Activated CD4-positive, CD25-positive, alpha-beta regulatory T cell treated with anti-CD3 and anti-CD28 coated beads, Interleukin-2, amount 50 U/mL, for 24 hours (primary cell): ENCODE measurements at places on chromosomes 7 and 10.

GRCh38 chr7:74365322-74366022 is 76.3 kb downstream of the CLIP2 start:
- ATAC-seq, result no peak

GRCh38 chr7:17680026-17680425 is 260.3 kb downstream of the SNX13 start:
- ATAC-seq, result no peak

- peak; percentile 92 for ATAC-seq
Observed at GRCh38 chr10:114541081-114541796, 116.8 kb downstream of the ABLIM1 start.

DNA sequence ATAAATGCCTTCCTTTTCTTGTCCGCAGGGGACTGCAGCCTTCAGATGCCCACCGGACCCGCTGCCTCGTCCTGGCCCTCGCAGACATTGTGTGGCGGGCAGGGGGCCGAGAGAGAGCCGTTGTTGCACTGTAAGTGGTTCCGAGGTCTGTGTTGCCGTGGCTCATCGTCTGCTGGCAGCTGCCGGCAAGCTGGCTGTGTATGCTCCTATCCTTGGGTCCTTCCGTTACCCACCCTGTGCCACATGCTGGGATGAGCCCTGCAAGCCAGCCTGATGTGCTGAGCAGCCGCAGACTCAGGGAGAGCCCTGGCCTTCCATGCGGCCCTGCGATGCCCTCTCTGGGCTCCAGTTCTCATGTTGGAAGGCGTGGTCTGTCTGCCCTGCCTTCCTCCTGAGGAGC is 61.2 kb upstream of the AQP1 start:
- ATAC-seq, result no peak

- ATAC-seq, result no peak
Observed at GRCh38 chr7:24129597-24129996, 154.4 kb upstream of the NPY start.

DNA sequence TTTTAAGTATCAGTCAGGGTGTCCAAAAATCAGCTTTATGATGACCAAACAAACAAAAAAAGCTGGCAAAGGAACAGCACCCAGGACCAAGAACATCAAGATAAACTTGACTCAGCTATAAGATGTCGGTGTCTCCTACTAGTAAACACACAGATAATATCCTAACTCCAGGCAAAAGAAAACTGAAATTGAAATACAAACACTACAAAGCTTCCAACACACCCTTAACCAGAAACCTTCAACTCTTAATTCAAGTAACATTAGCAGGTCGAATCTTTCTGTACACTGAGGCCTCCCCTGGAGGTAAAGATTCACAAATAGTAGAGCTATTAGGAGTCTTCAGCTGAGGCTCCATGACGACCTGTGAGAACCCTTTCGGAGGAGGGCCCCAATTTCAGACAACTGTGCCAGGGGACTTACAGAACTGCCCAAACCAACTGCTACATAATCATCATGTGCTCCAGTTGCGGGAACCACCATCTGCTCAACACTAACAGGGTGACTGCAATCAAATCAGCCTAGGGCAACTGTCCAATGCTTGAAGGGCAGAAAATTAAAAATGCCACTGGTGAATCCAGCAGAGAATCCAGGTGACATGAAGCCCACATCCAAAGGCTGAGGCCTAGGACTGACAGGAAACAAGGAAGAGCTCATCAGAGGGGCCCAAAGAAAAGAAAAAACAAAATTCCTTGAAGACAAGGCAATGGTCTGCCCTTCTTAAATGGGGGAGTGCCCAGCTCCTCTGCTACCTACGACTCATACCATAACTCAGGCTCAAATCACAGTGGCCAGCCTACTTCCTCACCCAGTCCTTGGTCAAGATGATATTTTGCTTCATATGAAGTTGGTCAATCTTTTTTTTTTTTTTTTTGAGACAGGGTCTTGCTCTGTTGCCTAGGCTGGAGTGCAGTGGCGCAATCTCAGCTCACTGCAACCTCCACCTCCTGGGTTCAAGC is 20.0 kb downstream of the XPNPEP1 start:
- ATAC-seq, result peak; percentile 59

GRCh38 chr10:36266923-36267322 is 624.8 kb upstream of the FZD8 start:
- ATAC-seq, result no peak

DNA sequence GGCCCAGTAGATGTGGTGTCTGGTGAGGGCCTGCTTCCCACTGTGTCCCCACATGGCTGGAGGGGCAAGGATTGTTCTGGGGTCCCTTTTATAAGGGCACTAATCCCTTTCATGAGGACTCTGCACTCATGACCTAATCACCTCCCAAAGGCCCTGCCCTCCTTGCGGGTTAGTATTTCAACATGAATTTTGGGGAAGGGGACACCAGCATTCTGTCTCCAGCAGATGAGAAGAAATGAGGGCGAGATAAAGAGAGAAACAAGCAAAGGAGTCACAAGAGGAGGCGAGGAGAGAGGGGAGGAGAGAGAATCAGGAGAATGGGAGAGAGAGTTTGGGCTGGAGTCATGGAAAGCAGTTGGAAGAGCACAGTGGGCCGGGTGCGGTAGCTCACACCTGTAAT is 83.7 kb downstream of the C10orf105 start:
- no peak for ATAC-seq

DNA sequence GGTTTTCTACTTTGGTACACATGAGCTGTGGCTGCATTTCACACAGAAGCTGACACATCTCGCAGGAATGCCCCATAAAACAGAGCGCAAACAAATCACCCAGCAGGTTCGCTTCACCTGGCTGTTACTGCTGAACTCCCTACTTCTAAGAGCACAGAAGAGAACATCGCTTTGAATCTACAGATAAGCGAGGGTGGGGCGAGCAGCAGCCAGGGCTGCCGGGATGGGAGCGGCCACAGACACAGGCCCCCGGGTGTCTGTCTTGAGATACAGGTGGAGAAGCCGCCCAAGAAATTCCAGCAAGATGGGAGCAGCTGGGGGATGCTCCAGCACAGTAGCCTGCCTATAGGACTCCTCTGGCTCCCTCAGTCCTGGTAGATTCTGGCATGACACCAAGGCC is 27.4 kb downstream of the OGDHL start:
- no peak for ATAC-seq

DNA sequence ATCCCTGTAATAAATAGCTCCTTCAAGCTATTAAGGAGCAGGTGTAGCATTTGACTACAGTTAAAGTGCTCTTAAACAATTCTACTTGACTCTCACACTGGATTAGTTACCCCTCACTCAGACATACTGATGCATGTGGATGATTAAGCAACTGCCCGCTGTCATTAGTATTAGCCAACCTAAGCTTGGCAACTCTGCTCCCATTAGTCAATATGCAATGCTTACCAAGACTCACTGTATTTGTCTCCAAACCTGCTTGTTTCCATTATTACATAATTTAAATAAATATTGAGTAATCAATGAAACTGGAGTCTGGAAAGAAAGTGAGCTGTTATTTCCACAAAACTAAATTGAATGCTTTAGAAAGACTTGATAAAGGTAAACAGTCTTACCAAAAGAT is 144.0 kb upstream of the ASAH2 start:
- ATAC-seq, result peak; percentile 9

GRCh38 chr10:62938672-62939071 is 122.5 kb upstream of the EGR2 start:
- ATAC-seq, result no peak

GRCh38 chr7:123735539-123735938 is 13.3 kb downstream of the WASL start:
- ATAC-seq, result no peak

- no peak for ATAC-seq
Observed at GRCh38 chr10:97711640-97712572, 1.6 kb upstream of the MARVELD1 start.

DNA sequence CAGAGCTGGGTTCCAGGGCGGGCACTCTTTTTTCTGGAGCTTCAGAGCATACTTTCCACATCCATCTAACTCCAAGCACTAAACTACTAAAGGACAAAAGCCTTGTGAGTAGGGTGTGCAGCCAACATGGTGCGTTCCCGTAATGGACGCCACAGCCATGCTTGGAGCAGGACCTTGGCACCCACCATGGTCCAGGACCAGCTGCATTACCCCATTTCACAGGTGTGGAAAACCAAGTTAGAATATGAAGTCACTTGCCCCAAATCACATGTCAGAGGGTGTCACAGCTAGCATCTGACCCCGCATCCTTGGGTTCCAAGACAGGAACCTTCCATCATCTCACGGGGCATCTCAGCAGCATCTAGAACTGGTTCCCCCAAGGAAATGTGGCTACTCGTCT is 112.4 kb downstream of the SMURF1 start:
- no peak for ATAC-seq

- ATAC-seq, result no peak
Observed at GRCh38 chr10:22265839-22266537, 48.2 kb upstream of the EBLN1 start.

DNA sequence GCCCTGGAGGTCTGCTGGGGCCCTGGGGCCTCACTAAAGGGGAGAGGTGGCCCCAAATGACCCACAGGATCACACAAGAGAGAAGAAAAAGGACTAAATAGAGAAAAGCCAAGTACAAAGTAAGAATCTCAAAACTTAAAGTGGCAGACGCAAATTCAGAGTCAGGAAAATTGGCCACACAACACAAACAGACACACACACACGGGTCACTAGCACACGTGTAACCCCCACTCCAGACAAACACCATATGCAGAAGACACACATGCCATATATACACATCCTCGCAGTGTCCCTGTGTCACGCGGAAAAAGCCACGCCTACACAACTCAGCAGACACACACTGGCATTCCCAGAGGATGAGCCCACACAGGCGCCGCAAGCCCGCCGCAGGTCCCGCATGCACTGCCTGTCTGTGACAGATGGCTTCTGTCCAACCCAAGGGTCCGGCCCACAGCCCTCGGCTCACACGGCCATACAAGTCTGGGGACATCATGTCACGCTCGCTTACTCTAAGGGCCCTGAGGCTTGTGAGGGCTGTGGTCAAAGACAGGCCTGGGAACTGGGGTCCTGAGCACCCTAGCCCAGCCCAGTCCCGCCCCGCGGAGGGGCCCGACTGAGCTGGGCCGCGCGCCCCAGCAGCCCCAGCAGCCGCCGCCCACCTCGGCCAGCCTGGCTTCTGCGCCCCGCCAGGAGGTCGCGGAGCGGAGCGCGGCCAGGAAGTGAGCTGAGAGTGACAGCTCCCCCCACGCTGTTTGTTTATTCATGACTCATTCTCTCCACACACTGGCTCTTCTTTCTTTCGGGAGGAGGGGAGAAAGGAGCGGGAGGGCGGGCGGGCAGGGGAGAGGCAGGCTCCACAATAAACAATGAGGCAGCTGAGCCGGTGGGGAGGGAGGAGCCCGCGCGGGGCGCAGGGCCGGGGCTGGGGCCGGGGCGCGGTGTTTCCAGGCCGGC is 95.5 kb upstream of the ZMIZ1 start:
- peak; percentile 67 for ATAC-seq

GRCh38 chr7:2965745-2966270 is 77.9 kb downstream of the CARD11 start:
- ATAC-seq, result no peak

GRCh38 chr10:72133517-72133916 is 45.2 kb upstream of the SPOCK2 start:
- ATAC-seq, result no peak

DNA sequence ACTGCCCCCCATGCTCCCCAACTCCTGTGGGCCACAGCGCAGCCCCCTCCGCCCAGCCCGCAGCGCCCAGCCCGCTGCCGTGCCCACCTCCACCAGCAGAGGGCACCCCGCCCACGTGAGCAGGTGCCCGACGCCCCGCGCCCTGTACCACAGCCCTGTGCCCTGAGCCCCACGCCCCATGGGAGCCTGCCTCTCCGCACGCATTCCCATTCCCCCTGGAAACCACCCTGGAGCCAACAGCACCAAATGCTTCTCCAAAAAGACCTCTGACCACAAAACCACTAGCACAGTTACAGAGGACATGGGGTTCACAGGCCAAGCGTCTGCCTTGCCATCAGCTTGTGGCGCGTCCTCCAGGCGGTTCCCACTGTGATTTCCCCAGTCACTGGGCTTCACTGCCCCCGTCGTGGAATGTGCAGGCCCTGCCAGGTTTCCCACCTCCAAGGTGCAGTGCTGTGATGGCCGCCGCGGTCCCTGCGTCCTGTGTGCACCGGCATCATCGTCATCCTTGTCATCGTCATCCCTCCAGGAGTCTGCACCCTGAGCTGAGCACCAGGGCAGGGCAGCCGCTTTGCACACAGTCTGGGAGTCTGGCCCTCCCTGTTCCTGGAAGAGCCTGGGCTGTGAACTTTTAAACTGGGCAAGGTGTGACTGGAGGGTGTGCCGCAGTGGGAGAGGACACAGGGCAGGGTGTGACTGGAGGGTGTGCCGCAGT is 61.7 kb downstream of the PWWP2B start:
- ATAC-seq, result peak; percentile 75

DNA sequence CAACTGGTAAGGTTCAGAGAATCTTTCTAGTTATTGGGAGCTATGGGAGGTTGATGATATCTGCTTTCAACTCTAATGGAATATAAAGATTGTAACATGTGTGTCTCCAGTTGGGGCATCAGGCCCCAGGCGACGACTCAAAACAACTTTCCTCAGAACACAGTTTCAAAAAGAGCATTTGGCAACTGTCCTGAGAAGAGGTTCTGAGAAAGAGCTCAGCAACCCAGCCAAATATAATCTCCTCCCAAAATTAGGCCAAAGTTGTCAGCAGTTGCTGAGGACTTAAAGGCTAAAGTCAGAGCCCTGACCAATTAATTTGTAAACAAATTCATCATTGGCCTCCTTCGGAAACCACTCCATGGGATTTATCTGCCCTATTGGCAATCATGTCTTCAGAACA is 251.1 kb upstream of the NFE2L3 start:
- no peak for ATAC-seq

DNA sequence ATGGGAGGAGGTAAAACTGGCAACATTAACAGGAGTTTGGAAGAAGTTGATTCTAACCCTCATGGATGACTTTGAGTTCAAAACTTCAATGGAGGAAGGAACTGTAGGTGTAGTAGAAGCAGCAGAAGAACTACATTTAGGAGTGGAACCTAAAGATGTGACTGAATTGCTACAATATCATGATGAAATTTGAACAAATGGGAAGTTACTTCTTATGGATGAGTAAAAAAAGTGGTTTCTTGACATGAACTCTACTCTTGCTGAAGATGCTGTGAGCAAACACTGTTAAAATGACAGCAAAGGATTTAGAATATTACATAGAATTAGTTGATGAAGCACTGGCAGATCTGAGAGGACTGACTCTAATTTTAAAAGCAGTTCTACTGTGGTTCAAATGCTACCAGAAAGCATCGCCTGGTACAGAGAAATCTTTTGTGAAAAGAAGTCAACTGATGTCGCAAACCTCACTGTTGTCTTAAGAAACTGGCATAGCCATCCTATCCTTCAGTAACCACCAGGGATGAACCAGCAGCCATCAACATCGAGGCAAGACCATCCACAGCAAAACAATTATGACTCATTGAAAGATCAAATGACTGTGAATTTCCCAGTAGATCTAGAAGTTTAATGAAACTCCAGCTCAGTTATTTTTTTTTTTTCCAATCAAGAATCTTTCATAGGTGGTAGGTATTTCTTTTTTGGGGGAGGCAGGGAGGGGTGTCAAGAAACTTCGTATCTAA is 20.8 kb downstream of the BRAF start:
- ATAC-seq, result no peak

- no peak for ATAC-seq
Observed at GRCh38 chr10:132640326-132641125, 102.9 kb downstream of the INPP5A start.
